Left lung (tissue), 14 donors: ENCODE measurements at places on chromosomes 4 and X. TPM values are rescaled to one million over a fixed set of nuclear protein-coding genes. Genes with fewer than 3 reads are reported as not detected.
A peak's percentile ranks its signal among the peaks of the same experiment; 100 is the strongest.

Gene REPS2
- 15.7 TPM for total RNA-seq

Gene MID1IP1
- 73.5 TPM for total RNA-seq

Gene CCDC120
- 9.7 TPM for total RNA-seq

Gene CT83
- total RNA-seq = not detected

DNA sequence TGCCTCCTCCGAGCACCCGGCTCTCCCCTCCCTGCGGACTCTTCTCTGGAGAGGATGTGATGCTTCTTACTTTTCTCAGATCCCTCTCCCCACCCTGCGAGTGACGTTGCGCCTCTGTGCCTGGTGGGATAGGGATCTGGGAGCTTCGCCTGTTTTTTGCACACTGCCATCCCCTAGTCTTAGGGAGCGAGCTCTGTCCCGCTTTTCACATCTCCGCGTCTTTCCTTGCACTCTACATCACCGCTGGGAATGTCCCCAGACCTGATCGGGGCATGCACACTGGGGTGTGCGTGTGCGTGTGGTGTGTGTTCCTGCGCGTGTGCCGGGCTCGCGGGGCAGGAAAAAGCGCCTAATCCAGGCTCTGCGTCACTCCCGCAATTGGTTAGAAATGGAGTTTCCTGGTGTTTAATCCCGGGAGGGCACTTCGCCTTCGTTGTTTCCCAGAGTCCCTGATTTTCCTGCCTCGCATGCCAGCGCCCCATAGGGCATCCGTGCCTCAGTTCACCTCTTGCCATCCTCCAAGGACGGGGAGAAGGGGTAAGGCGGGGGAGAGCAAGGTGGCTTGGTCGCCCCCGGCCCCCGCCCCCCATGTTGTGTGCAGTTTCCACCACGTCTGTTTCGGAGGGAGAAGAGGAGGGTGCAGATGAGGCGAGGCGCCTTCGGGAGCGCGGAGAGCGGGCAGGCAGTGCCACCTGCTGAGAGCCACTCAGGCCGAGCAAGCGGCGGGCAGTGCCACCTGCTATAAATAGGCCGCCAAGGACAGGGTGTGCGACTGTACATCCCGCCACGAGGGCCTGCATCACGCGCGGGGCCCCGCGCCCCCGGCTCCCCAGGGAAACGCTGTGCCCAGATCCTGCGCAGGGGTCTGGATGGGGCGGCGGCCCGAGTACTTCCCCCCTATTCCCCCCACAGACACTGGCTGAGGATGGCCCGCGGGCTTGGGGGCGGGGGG lies 759 bp upstream of the TBC1D1 start:
- H3K4me3 ChIP-seq = peak overlapping the region; percentile 79
- DNase-seq = peak; percentile 15
- peaks cover 27% of the 10 kb centered on the region for H3K4me1 ChIP-seq

- H3K27me3 ChIP-seq = no peaks in the 10 kb centered on the region
- no peaks in the 10 kb centered on the region for H3K4me1 ChIP-seq
- no peak overlapping the region for H3K4me3 ChIP-seq
- no peak overlapping the region for H3K27ac ChIP-seq
- no peaks in the 10 kb centered on the region for H3K36me3 ChIP-seq
- DNase-seq = no peak
Measured at GRCh38 chrX:41391606-41392005, 55.5 kb upstream of the NYX start.

GRCh38 chr4:184250795-184251669 lies 33.4 kb upstream of the ENPP6 start:
- no peaks in the 10 kb centered on the region for H3K4me1 ChIP-seq
- H3K27me3 ChIP-seq = no peaks in the 10 kb centered on the region
- no peak overlapping the region for H3K27ac ChIP-seq

- no peak overlapping the region for H3K4me3 ChIP-seq
- H3K27ac ChIP-seq = no peak overlapping the region
- no peaks in the 10 kb centered on the region for H3K4me1 ChIP-seq
Measured at GRCh38 chr4:157035471-157035870, 40.5 kb upstream of the GLRB start.

GRCh38 chr4:76059750-76060149 lies 14.8 kb upstream of the ART3 start:
- no peak for DNase-seq
- peaks cover 4% of the 10 kb centered on the region for H3K27me3 ChIP-seq
- no peaks in the 10 kb centered on the region for H3K4me1 ChIP-seq
- H3K4me3 ChIP-seq = no peak overlapping the region

DNA sequence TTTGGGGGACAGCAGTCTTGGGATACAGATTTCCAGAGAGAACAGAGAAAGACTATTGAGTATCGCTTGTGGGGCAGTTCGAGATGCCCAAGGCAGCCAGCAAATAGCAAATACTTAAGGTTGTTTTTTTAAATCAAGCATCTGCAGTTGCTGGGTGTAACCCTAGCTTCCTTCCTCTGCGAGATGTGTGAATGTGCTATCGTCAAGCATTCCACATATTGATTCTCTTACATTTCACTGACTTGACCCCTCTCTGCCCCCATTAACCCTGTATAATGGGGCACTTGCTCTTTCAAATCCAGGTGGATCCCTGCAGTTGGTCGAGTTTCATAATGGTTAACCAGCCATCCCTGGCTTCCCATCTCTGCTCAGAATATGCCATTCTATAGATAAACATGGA lies 23.5 kb downstream of the KCNE5 start:
- no peak overlapping the region for H3K4me3 ChIP-seq
- no peak overlapping the region for H3K27ac ChIP-seq
- H3K4me1 ChIP-seq = no peaks in the 10 kb centered on the region
- no peak for DNase-seq
- H3K36me3 ChIP-seq = no peaks in the 10 kb centered on the region

DNA sequence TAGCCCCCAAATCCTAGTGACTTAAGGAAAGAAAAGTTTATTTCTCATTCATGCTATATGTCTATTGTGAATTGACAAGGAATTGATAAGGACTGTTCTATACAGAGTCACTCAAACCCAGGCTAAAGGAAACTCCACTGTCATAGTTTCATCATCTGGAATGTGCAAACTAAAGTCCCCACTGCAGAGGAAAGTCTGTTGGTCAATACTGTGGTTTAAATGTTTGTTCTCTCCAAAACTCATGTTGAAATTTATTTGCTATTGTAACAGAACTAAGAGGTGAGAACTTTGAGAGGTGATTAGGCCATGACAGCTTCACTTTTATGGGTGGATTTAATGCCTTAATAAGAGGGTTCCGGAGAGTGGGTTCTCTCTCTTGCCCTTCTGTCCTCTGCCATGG lies 149.6 kb downstream of the COX18 start:
- no peak for DNase-seq
- no peaks in the 10 kb centered on the region for H3K36me3 ChIP-seq
- H3K27me3 ChIP-seq = no peaks in the 10 kb centered on the region
- no peaks in the 10 kb centered on the region for H3K4me1 ChIP-seq
- H3K4me3 ChIP-seq = no peak overlapping the region
